Stimulated activated CD4-positive, alpha-beta T cell treated with anti-CD3 and anti-CD28 coated beads, Interleukin-4, amount 100 ng/mL, for 48 hours (primary cell): ENCODE measurements at places on chromosomes 1 and 21.

DNA sequence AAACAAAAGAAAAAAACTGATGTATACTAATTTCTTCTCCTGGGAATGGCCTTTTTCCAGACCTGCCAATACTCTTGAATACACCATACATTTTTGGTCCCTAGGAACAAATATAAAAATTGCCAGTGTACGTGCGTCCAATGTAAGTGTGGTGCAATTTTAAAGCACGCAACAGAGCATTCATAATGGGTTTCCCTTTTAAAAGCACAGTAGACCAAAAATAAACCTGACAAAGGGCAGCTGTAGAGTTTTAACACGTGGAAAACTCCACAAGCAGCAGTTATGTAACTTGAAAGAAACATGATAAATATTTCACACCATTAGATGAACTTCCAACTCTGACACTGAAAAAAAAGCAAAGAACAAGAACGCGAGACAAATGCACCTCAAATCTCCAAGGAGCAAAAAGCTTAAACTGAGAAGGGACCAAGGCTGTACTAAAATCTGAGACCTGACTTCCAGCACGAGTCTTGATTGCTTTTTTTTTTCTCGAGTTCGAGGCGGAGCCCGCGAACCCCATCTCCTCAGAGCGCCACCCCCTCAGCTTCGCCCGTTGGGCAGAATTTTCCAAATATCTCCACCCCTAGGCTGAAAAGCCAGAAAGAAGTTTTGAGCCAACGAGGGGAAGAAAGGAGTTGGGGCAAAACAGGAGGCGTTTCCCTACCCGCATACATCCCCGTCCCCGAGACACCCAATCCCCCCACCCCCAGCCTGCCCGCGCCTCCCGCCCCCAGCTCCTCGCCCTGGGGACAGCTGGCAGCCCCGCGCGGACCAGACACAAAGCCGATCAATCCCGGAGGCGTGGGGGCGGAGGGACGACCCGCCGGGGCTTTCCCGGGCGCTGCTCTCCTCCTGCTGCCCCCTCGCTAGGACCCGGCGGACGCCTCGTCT is at the start of gene JAM2:
JAM2 (plus strand) TSS at position 599 of the 891 bp plus-strand sequence. CDS start 564 bp downstream, outside the sequence.
- peak; percentile 15 for DNase-seq

DNA sequence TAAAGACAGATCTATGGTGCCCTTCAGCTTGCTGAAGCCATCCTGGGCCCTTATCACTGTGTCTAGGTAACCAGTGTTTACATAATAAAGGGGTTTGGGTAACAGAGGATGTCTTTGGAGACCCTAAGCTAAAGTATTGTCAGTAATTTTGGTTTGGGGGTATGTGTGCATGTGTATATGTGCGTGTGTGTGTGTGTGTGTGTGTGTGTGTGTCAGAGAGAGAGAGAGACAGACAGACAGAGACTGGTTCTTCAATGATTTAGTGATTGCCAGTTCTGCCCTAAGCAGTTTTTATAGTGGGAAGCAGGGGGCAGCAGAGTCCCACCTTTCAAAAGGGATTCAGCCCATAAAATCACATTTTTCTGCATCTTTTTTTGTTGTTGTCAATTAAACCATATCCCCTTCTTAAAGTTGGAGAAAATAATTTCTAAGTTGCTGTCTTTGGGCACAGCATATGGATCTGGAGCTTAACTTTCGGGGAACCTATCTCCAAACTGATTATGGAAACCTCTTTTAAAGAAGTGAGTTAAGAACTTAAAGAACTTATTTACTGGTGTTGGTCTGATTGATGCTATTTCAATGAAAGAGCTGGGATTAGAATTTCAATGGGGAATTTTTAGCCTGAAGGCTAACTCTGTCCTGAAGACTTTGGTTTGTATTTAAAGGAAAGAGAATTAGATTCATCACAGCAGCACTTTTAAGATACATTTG is 51.1 kb downstream of the ZNF326 start:
- peak; percentile 6 for DNase-seq

GRCh38 chr1:9119745-9120144 is 9.2 kb downstream of the GPR157 start:
- no peak for DNase-seq

DNA sequence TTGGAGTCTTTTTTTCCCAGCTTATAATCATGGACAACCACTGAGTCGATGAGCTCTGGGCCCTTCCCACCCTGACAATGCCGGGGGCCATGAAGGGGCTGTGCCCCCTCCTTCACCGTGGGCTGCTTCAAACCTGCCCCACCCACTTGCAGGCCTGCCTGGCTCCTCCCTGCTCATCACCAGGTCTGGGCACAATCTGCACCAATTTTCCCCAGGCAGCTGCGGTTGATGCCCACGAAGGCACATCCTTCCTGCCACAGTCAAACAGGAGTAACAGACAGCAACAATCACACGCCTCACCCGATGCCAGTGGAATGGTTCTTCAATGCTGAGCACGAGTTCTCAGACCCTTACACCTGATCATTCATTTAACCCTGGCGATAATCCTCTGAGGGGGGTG is 18.9 kb downstream of the PGLYRP3 start:
- no peak for DNase-seq

GRCh38 chr1:78607334-78607927 is 12.8 kb upstream of the IFI44L start:
- DNase-seq = no peak

DNA sequence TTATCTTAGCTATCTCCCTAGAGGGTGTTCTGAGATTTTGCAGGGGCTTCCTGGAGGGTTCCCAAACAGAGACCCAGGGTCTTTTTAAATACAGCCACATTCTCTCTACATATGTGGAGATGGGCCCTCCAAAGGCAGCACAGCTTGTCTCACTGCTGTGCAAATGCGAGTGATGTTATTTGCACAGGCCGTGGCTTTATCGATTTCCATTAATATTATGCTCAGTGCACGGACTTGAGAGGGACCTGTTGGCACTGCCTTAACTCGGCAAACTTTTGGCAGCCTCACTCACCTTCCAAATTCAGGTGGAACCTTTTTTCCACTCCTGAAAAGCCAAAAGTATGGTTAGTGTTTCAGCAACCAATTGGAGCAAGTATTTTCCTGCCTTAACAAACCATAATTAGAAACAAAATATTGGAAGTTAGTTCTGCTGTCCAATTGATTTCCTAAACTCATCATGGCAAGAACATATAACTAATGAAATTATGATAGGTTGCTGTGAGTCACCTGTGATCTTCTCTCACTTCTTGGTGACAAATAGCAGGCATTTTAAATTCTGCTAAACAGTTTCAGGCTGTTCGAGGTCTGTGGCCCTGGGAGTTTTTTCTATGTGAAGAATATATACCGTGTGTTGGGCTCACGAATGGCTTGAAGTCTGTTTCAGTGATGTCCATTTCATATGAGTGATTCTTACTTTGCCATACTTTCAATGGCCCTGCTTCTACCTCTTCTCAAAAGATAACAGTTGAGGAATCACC is 10.9 kb downstream of the LHX9 start:
- DNase-seq = no peak

DNA sequence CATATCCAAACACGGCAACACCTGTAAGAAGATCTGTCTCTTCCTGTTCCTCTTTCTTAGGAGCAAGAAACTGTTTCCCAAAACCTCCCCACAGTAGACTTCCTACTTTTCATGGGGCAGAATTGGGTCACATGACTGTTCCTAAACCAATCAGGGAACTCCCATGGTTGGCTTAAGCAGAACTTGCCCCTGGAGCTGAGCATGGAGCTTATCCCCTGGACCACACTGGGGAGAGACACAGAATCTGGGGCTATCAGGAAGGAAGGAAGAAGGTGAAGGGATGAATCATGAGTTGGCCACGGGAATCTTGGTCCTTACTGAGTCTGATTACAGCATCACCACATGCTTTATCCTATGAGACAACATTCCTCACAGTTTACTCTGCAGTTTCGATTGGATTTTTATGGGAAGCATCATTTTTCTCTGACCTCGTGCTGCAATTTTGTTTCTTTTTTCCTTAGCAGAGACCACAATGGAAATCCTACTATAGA is 81.8 kb downstream of the CDC7 start:
- DNase-seq = no peak

DNA sequence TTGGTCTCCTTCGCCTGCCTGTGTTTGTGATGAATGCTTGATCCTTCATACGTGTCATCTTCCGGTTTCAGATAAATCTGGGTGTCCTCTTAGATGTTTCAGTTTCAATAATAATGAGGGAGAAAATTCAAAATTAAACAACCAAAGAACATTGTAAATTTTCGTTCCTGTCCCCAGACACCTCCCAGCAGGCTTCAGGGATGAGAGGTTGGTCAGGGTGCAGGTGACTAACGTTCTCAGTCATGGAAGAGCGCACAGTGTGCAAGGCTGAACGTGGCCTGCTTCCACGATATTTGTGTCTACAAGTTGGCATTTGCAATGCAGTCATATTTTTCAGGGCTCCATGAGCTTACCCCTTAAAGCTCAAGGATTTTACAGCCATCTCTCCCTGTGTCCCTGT is 147.1 kb upstream of the ARHGEF16 start:
- DNase-seq = no peak

DNA sequence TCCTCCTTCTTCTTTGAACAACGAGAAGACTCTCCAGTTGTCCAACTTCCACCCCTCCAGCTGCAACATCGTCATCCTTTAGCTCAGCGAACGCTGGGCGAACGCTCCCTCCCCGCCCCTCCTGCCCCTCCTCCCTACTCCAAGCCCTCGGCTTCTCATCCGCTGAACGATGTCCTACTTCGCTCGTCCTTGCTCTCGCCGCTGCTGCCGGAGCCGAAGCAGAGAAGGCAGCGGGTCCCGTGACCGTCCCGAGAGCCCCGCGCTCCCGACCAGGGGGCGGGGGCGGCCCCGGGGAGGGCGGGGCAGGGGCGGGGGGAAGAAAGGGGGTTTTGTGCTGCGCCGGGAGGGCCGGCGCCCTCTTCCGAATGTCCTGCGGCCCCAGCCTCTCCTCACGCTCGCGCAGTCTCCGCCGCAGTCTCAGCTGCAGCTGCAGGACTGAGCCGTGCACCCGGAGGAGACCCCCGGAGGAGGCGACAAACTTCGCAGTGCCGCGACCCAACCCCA is at the start of gene BCAN:
BCAN (plus strand) TSS at position 357 of the 504 bp plus-strand sequence. CDS start 3,938 bp downstream, outside the sequence.
- DNase-seq = no peak

DNA sequence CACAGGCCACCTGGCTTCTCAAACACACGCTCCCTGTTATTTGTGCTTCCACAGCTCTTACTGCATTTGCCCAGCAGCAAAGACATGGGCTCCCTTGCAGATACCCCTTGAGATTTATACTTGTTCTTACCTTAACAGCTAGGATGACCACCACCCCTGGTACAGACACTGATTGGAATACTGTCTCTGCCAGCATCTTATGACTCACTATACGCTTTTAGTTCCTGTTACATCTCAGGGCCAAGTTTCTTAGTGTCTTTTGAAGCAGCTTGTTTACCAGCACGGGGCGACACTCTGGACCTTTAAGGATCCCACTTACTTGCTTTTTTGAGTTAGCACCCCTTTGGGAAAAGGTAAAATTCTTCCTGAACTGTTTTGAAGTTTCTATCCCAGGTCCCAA is 874.8 kb downstream of the KCNT2 start:
- DNase-seq = no peak

- no peak for DNase-seq
These were observed 77.0 kb downstream of the ZMYM4 start for GRCh38 chr1:35345439-35345981.

DNA sequence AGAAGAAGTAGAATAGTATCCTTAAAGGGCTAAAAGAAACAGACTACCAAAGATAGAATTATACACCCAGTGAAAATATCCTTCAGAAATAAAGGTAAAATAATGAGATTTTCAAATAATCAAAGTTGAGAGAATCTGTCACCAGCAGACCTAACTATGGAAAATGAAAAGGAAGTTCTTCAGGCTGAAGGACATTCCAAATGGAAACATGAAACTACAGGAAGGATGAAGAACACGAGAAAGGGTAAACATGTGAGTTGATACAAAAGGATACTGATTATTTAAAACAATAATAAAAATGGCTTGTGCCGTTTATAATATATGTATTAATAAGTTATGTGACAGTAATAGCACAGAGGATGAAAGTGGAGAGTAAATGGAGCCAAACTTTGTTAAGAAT is 57.1 kb upstream of the SLFNL1 start:
- DNase-seq = no peak
